ENCODE measurements at places on chromosomes 11 and 22. TPM values are rescaled to one million over a fixed set of nuclear protein-coding genes. Genes with fewer than 3 reads are reported as not detected.

Gene CD3D
- not detected for total RNA-seq

Gene KLHDC7B
- total RNA-seq, result not detected

Gene OPCML
- total RNA-seq, result 0.19 TPM

Gene CD3G
- not detected for total RNA-seq

Gene MCHR1
- 0.88 TPM for total RNA-seq

Gene BCO2
- 1.3 TPM for total RNA-seq

Gene TRPM5
- not detected for total RNA-seq

Gene OR2AG2
- 0.15 TPM for total RNA-seq

Gene MS4A3
- total RNA-seq, result not detected

Gene MGAT3
- 0.05 TPM for total RNA-seq

Gene TRIM48
- not detected for total RNA-seq

Gene FOLR1
- 1.2 TPM for total RNA-seq

Gene SAA2
- total RNA-seq, result 0.87 TPM

Gene GPR83
- total RNA-seq, result not detected

Gene OR5J2
- total RNA-seq, result not detected

Gene DAGLA
- total RNA-seq, result 5.1 TPM

Gene RIBC2
- not detected for total RNA-seq

Gene C11orf91
- 2.0 TPM for total RNA-seq

Gene FZD4
- 103 TPM for total RNA-seq

Gene NAALADL1
- 2.8 TPM for total RNA-seq

Gene CNTF
- 2.8 TPM for total RNA-seq

Gene FREY1
- not detected for total RNA-seq

Gene TRIM49
- not detected for total RNA-seq

Gene LIF
- total RNA-seq, result 16.6 TPM

Gene IGLL1
- total RNA-seq, result not detected

Gene TCN2
- 40.1 TPM for total RNA-seq

Gene APLNR
- 0.10 TPM for total RNA-seq

Gene NRIP3
- 8.4 TPM for total RNA-seq

Gene KRTAP5-7
- not detected for total RNA-seq

Gene SLC17A6
- total RNA-seq, result not detected

Gene TSGA10IP
- total RNA-seq, result not detected

Gene FDX1
- total RNA-seq, result 12.3 TPM

Gene TEX12
- total RNA-seq, result 0.23 TPM

Gene SMIM38
- total RNA-seq, result not detected

Gene ATG16L2
- total RNA-seq, result 25.6 TPM

All from glomerular endothelial cell (primary cell).